ENCODE measurements at places on chromosomes 16 and 17.

DNA sequence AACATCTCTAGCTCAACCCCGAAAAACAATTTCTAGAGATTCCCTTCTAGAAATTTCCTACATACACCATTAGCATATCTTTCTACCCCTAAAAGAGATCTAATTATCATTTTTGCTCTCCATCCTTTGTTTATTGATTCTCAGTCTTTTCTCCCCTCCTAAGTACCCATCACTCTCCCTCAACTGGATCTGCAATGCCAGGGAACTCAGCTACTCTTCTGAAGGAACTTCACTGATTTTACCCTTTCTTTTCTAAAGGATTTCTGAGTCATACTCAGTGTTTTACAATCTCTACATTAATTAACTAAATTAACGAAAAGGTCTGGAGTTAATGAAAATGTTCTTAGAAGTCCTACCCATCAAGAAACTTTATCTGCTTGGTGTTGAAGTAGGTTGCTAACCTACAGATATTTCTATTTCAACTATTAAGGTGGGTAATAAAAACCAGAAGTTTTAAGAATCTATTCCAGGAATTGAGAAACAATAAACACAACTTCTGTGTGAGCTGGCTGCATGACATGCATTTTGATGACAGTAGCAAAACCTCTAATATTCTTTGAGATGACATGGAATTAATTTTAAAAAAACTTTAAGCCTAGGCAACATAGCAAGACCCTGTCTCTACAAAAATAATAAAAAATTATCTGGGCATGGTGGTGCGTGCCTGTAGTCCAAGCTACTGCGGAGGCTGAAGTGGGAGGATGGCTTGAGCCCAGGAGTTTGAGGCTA lies 13.6 kb downstream of the CREBBP start:
- DNase-seq, result no peak

DNA sequence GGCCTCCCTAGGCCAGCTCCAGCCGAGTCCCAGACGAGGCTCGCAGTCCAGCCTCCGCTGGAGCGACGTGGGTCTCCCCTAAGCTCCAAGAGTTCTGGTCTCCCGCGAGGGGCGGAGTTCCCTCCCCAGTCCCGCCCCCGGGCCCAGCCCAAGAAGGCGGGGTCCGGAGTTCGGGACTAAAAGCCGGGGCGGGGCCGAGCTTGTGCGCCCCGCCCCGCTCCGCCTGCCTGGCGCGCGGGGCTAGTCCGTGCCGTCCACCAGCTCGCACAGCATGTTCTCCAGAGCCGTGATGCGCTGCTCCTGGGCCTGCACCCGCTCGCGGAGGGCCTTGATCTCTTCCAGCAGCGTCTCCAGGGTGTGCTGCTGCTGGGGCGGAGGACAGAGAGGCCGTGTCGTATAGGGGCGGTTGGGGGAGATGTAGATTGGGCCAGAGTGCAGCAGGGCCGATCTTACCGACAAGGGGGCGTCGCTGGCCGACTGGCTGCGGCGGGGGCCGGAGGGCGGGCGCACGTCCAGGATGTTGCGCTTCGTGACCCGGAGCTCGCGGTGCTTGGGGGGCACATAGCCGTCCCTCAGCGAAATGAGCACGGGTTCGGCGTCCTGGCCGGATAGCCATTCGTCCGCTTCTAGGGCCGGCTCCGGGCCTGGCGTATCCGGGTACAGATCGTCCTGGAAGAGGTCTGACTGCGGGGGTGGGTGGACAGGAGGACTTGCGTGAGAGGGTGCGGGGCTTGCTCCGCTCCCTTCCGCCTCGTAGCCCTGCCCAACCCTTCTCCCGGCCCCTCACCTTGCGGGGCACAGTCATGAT lies 7.0 kb downstream of the CORO6 start:
- DNase-seq, result peak; percentile 83

DNA sequence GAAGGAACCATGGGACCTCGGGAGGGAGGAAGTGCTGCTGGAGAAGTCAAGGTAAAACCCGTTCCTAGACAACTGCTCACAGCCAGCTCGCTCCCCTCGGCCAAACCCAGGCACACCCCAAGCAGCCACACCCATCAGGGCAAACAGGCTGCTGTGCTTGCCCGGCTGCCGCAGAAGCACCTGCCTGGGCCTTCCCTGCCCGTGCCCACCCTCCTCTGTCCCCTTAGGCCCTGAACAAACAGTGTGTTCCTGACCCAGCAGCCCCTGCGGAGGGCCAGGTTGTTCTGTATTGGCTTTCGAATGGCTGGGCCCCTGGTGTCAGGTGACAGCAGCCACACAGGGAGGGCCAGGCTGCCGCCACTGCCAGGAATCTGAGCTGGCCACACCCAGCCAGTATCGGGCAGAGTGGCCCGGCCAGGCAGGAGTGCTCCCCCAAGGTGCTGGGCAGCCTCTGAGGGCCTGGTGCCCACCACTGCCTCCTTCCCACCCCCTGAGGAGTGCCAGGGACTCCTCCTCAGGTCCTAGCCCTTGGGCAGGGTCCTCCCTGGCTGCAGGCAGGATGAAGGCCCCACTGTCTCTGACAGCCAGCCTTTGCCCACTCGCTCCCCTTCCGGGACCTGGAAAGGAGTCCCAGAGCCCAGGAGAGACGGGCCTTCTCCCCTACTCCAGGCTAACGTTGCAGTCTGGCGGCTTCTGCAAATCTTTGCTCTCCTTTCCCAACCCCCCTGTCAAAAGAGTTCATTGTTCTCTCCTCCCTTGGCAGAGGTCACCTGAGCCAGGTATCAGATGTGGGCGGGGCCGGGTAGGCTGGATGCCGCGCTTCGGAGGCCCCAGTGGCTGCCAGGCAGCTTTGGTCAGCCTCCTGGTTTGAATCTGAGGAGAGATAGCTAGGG lies 24.0 kb downstream of the LLGL2 start:
- DNase-seq, result no peak

- DNase-seq, result peak; percentile 40
Observed at GRCh38 chr16:22670551-22671041, 143.4 kb upstream of the HS3ST2 start.

- DNase-seq, result peak; percentile 92
Observed at GRCh38 chr16:27748868-27749546, 199.1 kb downstream of the KATNIP start.

GRCh38 chr17:57714665-57715180 lies 30.4 kb downstream of the CCDC182 start:
- DNase-seq, result no peak

GRCh38 chr17:1709403-1709951 lies 700 bp downstream of the TLCD2 start:
- DNase-seq, result no peak

GRCh38 chr17:60256174-60256573 lies 106.4 kb downstream of the CA4 start:
- no peak for DNase-seq

GRCh38 chr16:4944333-4945281 lies 7.7 kb upstream of the PPL start:
- no peak for DNase-seq

DNA sequence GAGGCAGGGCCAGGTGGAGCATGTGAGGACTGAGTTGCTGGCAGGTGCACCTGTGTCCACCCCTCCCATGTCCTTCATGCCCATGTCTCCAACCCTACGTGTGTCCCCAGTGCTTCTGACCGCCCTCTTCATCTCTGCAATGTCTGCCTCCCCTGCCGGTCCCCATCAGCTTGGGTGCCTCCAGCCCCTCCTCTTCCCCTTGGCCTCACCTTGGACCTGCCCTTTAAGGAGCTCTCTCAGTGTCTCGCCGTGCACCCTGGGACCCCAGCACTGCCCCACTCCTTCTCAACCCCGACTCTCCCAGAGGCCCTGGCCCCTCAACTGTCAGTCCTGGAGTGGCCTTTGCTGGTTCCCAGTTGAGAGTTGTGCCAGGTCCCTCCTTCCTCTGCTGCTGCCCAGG lies 15.0 kb downstream of the RIPOR1 start:
- DNase-seq, result no peak

DNA sequence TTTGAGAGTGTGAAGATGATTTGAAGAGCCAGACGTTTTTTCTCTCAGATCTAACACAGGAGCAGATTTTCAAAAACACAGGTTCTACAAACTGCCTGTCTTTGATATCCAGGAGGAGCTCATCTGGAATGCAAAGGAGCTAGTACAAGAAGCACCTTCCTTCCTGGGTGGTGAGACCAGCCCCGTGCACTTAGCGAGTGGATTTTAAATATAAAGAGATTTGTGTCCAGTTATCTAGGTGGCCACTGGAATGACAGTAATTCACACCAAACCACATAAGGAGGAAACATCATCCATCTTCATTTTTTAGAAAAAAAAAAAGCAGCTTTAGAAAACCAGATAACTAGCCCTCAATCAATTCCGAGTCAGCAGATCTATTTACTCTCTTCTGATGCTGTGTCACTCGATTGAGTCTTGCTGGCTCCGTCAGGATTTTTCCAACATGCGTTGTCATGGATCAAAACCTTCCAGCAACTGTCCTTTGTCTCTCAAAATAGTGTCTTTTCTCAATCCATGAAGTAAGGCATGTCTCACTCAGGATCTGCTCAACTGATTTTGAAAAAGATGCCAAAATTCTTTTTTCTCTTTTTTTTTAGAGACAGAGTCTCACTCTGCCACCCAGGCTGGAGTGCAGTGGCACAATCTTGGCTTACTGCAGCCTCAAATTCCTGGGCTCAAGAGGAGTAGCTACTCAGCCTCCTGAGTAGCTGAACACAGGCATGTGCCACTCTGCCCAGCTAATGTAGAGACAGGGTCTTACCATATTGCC lies 451.2 kb upstream of the PSMD7 start:
- DNase-seq, result no peak

DNA sequence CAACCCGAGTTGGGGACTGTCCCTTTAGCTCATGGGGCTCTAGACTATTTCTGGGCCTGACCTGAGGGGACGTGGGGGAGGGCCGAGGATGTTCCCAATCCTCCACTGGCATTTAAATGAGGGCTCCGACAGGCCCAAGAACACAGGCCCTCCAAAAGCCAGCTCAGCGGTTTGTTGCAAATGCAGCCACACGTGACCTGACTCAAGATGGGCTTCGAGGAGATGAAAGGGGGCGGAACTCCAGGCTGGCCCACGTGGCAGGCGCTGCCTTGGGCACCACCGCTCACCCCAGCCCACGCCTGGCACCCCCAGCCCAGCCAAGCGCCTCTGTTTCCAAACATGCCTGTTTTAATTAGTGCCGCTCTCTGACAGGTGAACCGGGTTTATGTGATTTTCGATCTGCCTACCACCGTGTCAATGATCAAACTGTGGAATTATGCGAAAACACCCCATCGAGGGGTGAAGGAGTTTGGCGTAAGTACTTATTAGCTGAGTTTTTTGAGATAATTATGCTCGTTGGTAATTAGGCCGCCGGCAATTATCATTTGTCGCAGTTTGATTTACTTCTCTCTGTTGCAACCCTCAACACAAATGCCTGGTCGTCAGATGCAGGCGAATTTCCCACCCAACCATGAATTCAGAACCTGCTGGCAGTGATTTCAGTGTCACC lies 226.7 kb downstream of the KATNIP start:
- peak; percentile 50 for DNase-seq

DNA sequence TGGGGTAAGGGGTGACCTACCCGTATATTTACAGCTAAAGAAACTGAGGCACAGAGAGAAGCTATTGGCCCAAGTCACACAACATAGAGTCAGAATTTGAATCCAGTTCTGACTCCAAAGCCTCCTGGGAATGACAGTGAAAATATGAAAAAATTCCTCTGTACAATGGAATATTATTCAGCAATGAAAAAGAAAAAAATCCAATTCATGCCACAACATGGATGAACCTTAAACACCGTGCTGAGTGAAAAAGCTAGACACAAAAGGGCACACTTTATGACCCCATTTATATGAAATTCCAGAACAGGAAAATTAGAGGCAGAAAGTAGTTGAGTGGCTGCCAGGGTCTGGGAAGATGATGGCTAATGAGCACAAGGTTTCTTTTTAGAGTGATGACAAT lies 75.4 kb downstream of the LITAF start:
- no peak for DNase-seq

GRCh38 chr16:66873685-66874055 lies 6.6 kb upstream of the PDP2 start:
- no peak for DNase-seq

GRCh38 chr16:77221482-77221881 lies 22.3 kb downstream of the SYCE1L start:
- DNase-seq, result no peak

GRCh38 chr17:61408151-61409041 lies 8.8 kb downstream of the TBX2 start:
- DNase-seq, result no peak

DNA sequence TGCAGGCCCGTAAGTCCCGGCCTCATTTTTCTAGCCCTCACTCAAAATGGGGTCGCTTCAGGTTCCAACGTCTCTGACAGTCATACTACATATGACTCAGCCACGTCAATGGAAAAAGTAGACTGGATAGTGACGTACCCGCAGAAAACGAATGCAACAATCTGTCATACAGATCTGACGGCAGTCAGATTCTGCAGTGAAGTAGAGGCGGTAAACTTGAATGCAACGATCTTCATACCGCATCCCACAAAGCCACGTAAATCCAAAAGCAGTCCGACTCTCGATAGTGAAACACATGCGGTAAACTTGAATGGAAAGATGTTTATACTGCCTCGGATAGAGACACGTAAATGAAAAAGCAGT lies 38.4 kb upstream of the ARL4D start:
- DNase-seq, result no peak

- DNase-seq, result no peak
Observed at GRCh38 chr16:66554495-66554894, 2.1 kb downstream of the CKLF start.
